ENCODE measurements at places on chromosomes 5 and 9.

- no peak for DNase-seq
Measured at GRCh38 chr5:112691339-112691680, 46.4 kb upstream of the APC start.

- DNase-seq, result no peak
Measured at GRCh38 chr9:129624168-129624759, 1.7 kb upstream of the NTMT1 start.

GRCh38 chr5:94524841-94525697 lies 93.3 kb downstream of the KIAA0825 start:
- DNase-seq, result peak; percentile 2

- no peak for DNase-seq
Measured at GRCh38 chr9:70462300-70462699, 47.8 kb upstream of the KLF9 start.

DNA sequence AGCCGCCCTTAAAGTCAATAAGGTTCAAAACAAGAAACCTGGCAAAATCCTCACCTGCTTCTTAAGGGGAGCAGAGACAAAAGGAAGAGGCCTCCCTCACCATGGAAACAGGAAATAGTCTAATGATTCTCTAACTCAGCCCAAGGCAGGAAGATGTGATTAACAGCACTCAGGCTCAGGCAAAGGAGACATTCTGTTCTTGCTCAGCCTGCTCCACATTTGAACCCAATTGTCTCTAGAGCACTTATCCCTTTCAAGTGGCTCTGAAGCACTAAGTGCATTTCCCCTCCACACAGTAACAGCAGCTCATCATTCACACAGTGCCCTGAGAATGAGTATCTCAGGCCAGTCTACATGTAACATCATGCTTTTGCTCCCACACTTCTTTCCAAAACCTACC lies 72.3 kb downstream of the NIPSNAP3B start:
- no peak for DNase-seq

DNA sequence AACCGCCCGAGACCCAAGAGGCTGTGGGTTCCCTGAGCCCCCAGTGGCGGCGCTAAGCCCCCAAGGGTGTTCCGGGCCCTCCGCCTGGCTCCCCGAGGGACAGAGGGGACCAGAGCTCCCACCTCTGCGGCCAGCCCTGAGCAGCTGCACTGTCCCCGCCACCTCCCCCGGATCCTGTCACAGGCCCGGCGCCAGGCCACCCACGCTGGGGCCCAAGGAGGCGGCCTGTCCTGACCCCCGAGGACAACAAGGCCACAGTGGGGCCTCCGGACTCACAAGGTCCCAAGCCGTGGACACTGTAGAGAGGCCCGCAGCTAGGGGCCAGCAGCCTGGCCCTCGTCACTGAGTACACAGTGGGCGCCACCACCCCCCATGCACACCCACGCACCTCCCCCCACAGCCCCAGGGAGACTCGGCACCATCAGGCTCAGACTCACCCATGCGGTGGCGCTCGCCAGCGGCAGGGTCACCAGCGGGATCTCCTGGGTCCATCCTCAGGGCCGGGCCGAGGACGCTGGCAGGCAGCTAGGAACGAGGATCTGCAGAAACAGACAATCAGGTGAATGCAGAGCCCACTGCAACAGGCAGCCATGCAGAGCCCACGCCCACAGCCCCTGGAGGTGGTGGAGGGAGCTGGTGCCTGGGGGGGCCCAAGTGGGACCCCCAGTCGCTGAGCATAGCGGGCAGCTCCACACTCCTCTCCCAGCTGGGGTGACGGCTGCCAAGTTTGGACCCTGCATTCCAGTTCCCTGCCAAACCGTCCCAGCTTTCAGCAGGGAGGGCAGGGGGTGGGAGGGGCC lies 27.9 kb downstream of the EXD3 start:
- no peak for DNase-seq

DNA sequence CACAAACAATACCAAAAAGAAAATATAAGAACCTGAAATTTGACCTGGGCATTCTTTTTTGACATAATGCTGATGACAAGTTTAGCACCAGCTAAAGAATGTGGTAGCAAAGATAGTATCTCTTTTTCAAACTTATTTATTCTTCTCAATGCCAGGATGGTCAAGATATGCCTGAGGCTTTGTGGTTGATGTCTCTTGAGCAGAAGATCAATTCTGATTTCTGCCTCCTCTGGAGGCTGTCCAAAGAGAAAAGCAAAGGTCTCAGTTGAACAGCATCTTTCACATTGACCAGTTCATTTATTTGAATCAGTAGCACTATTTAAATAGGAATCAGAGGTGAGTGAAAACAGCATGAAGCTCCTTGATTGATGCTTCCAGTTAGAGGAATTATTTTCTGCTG lies 588.2 kb downstream of the HTR1A start:
- DNase-seq, result no peak

GRCh38 chr9:89304020-89304833 lies 6.8 kb upstream of the CKS2 start:
- DNase-seq, result no peak

DNA sequence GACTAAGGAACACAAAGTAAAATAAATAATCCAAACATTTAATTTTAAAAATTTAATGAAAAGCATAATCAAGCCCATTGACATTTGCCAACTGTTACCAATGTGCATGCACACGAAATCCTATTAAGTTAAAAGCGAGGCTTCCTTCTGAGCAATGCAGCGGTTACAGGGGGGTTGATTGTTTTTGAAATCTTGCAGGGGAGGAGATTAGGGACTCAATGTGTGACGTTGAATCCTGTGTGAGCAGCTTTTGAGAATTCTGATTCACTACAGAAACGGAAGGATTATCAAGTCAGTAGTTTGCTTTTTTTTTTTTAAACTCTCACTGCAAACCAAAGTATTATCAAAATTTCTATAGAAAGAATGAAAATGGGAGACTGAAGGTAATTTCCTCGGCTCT lies 109.5 kb downstream of the PRKACG start:
- DNase-seq, result no peak

- DNase-seq, result no peak
Measured at GRCh38 chr9:69494208-69494607, 169.2 kb downstream of the ENTREP1 start.

GRCh38 chr5:21236971-21237427 lies 1249.0 kb upstream of the CDH18 start:
- DNase-seq, result peak; percentile 56

DNA sequence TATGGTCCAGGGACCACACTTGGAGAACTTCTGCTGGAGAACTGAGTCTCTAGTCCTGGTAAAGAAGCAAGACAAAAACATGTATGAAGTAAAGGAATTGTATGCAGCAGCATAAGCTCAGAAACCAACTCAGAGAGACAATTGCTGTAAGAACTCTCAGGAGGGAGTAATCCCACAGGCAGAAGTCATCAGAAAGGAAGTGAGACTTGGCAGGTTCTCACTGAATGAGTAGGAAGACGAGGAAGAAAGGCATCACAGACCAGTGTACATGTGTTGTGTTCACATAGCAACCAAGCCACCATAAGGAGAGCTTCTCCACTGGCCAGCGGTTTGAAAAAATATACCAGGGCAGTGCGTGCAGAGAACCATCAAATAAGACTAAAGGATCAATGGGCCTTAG lies 57.9 kb upstream of the FST start:
- peak; percentile 49 for DNase-seq

DNA sequence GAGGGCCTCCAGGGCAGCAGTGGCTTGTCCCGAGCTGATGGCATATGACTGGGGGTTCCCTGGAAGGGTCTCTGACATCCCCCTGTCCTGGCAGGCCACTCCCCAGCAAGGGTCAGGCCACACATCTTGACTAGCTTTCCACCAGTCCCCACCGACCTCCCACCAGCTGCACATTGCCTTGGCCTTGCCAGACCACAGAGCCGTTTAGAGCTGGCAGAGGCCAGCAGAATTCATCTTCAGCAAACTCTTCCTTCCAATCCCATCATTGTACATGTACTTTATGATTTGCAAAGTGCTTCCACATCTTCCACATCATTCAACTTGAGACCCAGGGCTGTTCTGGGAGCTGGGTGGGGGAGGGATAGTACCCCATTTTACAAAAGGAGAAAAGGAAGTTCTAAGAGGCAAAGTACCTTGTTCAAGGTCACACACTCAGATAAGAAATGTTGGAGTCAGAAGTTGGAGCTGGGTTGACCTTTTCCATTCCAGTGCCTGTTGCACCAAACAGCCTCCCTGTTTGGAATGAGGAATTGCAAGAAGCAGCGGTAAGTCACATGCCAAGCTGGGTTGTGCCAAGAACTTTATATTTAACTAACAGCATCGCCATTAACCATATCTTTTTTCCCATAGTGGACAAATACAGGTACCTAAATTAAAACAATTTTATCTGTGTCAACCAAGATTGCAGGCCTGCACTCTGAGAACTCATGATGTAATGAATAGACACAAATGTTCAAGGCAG lies 25.8 kb upstream of the COL15A1 start:
- DNase-seq, result no peak

- DNase-seq, result no peak
Measured at GRCh38 chr5:481347-481746, 38.4 kb downstream of the EXOC3 start.

DNA sequence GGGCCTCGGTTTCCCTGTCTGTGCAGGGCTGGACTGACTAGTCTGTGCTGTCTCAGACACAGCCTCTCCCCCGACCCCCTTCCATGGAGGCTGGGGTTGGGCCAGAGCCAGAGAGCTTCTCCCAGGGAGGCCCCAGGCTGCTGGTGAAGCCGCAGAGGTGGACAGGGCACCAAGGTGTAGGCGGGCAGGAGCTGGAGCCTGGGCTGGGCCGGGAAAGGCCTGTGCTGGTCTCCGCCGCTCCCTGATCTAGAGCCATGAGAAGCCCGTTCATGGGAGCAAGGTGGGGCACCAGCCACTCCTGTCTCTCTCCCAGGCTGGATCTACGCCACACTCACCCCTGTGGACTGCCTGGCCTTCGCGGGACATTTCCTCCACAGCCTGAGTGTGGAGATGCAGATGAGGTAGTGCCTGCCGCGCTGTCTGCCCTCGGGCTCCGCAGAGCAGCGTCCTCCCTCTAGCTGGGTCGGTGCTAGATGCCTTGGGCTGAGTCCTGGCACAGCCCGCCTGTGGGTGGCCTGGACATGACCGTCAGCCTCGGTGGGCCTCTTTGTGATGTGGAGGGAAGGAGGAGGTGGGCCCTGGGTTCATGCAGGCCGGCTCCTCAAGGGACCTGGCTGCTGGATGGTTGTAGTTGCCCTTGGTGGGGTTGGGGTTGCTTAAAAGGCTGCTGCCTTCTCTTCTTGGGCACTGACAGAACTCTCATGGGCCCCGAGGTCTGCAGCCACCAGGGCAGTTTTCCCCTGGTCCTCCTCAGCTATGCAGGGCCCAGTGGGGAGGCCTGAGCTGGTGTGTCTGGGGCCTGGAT lies 79.4 kb downstream of the PHF2 start:
- DNase-seq, result no peak

DNA sequence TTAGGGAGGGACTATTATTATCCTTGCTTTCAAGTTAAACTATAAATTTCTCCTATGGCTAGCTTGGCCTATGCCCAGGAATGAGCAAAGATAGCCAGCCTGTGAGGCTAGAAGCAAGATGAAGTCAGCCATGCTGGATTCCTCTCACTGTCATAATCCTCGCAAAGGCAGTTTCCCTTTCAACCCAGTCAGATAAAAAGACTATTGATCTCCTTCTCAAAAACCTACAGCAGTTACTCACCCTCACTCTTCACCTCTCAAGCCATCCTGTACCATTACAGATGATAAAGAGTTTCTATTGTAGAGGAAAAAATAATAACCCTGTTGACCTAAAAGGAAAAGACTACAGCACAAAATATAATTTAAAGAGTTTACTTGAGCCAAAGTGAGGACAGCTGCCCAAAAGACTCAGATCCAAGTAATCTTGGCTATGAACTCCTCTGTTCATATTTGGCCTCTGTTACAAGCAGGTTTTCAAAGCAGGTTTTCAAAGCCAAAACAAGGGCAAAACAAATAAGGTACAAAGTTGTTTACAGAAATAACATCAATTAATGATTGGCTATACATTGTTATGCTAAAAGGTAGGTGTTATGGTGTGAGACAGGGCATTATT lies 41.7 kb downstream of the KCNV2 start:
- no peak for DNase-seq

GRCh38 chr9:131845305-131846298 lies 105.7 kb upstream of the RAPGEF1 start:
- DNase-seq, result no peak

- no peak for DNase-seq
Measured at GRCh38 chr5:8814105-8814504, 731.8 kb downstream of the SEMA5A start.

GRCh38 chr9:131736431-131736830 lies 3.4 kb downstream of the RAPGEF1 start:
- DNase-seq, result no peak

DNA sequence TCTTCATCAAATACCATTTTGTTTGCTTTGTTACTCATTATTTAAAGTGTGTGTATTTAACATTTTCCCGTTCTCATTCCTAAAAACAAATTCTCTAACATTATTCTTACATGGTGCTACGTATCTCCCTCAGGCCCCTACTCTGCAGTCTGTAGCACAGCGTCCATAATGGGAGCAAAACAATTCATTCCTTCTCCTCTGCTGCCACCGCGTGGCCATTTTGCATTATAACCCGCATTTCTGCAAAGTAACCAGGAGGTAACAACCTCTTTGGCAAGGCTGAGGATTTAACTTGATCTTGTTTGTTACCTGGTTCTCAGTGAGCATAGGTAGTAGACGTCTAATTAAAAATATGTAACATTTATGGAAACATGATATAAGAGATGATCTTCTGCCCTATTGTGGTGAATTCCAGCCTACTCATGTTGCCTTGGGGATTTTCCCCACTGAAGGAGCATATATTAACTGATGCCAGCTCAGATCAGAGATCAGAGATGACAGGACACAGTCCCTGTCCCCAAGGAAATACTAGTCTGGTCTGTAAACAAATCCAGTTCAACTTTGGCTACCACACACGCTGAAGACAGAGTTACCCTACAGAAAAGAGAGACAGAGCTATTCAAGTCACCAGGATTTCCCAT lies 10.5 kb downstream of the OR1K1 start:
- DNase-seq, result no peak

DNA sequence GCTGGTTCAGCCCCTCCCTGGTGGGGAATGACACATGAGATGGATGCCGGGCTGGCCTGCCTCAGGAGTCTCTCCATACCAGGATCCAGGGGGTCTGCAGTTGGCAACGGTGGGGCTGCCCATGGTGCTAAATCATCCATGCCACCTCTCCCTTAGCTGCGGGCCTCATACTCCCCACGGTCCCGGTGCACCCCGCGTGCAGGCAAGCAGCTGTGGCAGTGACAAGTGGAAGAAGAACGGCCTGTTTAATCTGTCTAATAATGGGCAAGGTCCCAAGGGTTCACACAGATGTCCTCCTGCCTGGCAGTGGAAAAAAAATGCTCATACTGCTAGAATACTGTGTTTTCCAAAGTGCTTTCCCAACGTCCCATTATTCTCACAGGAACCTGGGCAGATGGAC lies 196.9 kb upstream of the PANK3 start:
- no peak for DNase-seq

Data from epithelial cell of prostate (primary cell).